H54 (cell line): ENCODE measurements at places on chromosomes 3 and 15.

- DNase-seq = peak; percentile 13
Measured at GRCh38 chr3:11452885-11453847, 181.0 kb downstream of the ATG7 start.

DNA sequence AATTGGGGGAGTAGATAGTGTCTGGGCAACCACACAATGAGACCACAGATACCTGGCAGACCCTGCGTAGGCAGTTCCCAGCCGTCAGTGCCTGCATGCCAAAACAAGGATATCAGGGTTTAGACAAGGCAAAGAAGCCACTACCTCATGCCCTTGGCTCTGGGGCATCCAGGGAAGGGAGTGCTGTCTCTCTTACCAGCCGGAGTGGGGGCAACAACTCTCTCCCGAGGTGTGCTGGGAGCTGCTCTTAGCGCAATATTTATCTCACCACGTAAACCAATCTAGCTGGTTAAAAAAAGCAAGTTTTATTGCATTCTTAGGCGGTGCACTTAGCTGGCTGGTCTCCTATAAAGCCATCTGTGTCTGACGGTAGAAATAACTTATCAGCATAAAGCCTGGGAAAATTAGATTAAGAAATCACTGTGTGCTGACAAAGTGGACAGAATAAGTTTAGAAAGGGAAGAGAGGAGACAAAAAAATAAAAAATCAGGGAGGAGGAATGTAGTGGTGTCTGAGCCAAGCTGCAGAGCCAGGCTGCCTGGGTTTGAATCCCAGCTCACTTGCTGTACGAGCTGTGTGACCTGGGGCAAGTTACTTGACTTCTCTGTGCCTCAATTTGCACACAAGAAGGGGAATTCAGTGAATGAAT lies 273.2 kb downstream of the PDZRN3 start:
- DNase-seq = no peak

- no peak for DNase-seq
Measured at GRCh38 chr3:17088602-17089313, 204.0 kb downstream of the PLCL2 start.

- no peak for DNase-seq
Measured at GRCh38 chr15:66729331-66729951, 27.4 kb downstream of the SMAD6 start.

GRCh38 chr15:56857828-56858227 lies 60.6 kb upstream of the TCF12 start:
- DNase-seq = no peak

DNA sequence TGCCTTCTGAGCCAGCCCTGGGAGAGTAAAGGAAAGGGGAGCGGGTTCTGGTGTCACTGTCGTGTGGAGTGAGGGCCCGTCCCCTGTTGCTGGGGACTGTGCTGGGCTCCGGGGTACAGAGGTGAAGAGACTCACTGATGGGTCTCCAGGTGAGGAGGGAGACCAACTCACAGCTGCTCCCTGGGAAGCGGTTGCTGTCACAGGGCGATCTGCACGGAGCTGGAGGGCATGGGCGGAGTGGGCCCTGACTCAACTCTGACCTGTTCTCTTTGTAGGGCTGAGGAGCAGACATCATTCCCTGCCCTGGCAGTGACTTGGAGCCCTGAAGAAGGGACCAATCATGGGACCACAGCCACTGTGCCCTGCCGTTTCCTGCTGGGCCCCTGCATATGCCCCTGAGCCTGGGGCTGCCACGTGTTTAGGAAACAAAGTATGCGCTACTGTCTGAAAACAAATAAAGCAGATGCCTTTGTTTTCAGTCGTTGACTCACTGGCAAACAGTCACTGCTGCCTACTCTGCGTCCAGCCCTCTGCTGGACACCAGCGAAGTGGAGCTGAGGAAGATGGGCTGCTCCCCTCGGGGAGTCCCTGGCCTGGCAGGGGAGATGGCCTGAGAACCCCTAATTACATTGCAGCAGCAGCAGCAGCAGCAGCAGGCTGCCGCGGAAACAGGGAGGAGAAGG lies 22.9 kb upstream of the PLXNA1 start:
- DNase-seq = peak; percentile 61

- DNase-seq = peak; percentile 7
Measured at GRCh38 chr15:61195116-61196002, 33.7 kb downstream of the RORA start.

DNA sequence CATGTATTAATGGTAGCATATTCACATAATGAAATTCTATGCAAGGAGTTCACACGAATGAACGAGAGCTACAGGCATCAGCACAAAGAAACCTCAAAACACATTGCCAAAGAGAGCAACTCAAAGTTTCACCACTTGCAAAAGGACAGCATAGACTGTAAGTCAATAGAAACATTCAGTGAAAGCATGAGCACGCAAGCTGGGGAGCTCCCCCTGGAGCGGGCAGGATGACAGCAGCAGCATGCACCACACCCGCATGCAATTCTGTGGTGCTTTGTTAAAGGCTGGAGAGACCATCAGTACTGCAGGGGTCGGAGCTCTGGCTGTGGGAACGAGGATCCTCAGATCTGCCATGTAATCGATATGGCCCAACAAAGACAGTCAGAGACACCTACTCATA lies 18.7 kb downstream of the OCA2 start:
- DNase-seq = no peak

GRCh38 chr15:42285034-42285433 lies 11.8 kb upstream of the TMEM87A start:
- DNase-seq = no peak

DNA sequence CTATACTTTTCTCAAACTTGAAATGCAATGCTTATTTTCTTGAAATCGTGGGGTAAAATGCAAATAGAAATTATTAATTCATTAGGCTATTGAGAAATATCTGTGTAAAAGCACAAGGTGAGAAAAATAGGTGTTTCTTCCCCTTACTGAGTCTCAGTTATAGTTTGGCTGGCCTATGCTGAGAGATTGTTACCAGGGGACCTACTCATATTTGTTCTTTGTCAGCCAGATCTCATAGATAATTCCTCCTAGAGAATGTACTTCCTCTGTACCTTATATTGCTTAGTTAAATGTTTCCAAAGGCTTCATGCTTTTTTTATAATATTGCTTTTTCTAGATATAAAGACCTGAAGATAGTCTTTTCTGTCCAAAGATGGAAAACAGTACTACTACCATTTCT lies 60.0 kb upstream of the TRPC1 start:
- DNase-seq = no peak

DNA sequence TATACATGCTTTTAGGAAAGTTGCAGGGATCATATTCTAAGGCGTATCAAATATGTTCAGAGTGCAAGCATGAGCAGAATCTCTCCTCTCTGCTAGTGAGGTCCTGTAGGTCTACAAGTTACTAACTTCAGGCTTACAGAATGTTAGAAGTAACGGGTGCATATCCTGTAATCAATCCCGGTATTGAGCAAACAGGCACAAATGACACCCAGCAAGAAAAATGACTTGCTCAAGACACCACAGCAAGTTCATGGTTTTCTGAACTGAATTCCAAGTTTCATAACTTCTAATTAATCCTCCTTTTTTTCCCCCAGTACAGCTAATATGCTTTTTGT lies 353.9 kb upstream of the TPRG1 start:
- DNase-seq = no peak

DNA sequence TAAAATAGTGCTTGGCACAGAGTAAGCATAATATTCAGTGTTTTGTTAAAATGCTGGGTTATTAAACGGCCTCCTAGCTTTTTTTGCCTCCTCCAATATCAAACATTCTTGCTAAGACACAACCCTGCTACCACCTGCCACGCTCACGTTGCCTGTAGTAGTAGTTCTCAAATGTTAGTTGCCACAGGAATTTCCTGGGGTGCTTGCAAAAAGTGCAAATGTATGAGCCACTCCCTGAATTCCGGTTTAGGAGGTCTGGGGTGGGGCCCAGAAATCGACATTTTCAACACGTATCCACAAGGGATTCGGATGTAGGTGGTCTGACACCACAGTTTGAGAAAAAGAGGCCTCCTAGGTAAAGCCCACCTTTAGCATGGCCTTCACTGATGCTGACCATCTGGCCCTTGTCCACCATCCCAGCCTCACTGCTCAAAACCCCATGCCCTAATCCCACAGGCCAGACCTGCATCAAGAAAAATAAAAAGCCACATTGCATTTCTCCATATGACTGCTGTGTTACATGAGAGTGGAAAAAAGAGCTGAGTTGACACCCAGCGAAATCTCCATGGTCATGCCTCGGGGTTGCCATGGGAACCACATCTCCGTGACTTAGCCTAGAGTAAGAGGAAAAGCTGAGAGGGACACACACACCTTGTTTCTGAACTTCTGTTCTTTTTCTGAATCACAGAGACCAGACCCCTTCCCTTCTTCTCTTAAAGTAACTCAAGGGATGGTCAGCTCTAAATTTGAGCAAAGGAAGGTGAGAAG lies 116.4 kb upstream of the HES1 start:
- DNase-seq = no peak

GRCh38 chr15:76057332-76058000 lies 2.3 kb upstream of the TMEM266 start:
- DNase-seq = no peak

GRCh38 chr15:69272891-69273290 lies 25.8 kb upstream of the PAQR5 start:
- no peak for DNase-seq

DNA sequence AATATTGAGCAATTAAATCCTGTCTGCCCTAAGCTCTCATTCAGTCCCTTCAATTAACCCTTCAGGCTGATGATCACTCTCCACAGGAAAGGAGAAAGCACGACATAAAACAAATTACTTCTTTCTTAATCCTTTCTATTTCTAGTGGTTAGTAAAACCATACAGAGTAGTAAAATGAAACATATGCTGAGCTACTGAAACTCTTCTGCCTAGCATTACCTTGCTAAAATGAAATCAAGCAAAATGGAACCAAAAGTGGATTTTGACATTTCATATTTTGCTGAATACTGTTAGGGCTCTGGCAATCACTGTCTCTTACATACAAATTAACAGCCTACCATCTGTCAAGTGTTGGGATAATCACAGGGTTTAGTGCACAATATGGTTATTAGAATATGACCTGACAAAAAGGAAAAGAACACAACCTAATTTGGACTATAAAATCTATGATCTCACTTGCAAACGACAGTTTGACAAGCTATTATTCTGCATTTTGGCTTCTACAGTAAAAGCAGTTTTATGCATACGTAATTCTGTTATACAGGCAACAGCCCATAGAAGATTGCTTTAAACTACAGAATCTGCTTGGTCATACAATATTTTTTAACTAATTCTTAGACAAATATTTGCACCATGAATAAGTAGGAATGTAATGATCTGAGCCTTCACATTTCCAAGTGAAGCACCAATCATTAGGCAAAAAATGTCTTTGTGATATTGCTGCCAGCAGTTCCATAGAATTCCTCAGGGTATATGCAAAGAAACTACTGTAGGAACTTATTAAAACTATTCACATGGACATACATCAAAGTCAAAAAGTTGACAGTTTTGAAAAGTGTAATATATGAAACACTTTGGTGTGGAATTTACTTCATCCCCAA lies 105.0 kb downstream of the FHIT start:
- DNase-seq = no peak

GRCh38 chr15:25705433-25706115 lies 157.6 kb downstream of the ATP10A start:
- no peak for DNase-seq

DNA sequence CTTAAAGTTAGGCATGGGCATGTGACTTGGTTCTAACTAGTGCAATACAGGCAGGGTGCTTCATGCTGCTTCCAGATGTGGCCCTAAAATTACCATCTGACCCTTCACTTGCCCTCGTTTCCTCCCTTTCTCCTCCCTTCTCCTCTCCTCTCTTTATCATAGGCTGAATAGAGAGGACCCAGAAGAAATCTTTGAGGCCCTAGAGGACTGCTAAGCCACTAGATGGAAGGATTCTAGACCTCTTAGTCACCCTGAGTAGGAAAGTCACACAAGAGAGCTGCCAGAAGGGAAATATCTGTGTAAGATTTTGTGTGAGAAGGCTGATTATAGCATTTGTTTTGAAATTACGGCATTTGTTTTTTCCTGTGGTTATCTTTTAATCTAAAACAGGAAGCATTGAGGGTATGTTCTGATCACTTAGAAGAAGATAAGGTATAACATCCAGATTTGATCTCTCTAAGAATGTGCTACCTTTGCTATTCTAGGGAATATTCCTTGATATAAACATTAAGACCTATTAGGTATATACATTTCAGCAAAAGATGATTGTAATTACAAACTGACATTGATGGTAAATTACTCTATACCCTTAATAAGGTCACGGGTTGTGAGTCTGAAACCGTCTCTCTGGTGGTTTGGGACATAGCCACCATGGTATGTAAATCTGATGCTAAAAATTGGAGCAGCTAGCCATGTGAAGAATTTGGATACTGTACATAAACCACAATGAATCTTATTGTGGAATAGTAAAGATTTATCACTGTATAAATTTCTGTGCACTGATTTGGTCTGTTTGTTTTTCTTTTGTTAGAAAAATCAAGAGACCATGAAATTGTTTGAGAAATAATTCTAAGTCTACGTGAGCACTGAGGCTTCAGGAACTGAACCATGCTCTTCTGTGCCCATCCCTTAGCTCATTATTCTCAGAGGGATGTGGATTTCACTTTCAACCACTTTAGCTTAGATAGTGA lies 84.1 kb downstream of the TP63 start:
- DNase-seq = peak; percentile 33

GRCh38 chr15:53911431-53911830 lies 66.8 kb upstream of the UNC13C start:
- DNase-seq = no peak

DNA sequence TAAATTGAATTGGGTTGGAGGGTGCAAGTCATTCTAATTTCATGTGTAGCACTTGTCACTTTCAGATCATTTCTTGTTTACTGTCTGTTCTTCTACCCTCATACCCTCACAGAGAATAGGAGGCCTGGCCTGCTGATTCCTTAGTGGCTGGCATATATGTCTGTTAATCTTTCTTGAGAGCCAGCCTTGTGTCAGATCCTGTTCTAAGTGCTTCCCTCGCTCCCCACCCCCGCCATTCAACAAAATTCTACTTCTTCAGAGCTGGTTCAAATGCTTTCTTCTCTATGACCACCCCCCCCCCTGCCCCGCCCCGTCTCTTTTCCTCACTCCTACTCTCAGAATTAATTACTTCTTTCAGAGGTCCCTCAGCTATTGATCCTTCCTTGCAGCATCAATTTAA lies 1.5 kb upstream of the U2SURP start:
- no peak for DNase-seq

DNA sequence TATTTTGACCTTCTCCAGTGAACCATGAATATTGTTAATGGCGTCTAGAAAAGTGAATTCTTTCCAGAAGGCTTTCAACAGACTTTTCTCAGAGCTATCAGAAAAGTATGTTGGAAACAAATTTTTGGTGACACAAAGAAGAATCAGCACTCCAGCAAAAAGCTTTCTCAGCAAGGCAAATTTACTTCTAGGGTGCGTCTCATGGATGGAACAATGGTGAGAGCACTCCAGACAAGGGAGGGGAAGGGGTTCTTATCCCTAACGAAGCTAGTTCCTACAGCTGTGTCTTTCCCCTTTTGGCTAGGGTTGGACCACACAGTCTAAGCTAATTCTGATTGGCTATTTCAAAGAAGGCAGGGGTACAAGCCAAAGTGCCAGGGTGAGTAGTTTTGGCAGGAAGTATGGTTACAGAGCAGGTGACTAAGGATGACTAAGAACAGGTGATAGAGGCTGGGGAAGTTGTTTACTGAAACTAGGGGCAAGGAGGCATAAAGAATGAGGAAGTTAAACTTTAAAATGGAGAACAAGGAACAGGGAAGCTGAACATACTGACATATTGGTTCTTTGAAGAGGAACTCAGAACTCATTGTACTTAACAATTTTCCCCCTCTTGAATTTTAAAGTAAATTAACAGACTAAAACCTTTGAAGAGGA lies 959.8 kb downstream of the NAALADL2 start:
- no peak for DNase-seq
